ENCODE measurements at places on chromosomes 16 and 17. TPM values are rescaled to one million over a fixed set of nuclear protein-coding genes. Genes with fewer than 3 reads are reported as not detected.

DNA sequence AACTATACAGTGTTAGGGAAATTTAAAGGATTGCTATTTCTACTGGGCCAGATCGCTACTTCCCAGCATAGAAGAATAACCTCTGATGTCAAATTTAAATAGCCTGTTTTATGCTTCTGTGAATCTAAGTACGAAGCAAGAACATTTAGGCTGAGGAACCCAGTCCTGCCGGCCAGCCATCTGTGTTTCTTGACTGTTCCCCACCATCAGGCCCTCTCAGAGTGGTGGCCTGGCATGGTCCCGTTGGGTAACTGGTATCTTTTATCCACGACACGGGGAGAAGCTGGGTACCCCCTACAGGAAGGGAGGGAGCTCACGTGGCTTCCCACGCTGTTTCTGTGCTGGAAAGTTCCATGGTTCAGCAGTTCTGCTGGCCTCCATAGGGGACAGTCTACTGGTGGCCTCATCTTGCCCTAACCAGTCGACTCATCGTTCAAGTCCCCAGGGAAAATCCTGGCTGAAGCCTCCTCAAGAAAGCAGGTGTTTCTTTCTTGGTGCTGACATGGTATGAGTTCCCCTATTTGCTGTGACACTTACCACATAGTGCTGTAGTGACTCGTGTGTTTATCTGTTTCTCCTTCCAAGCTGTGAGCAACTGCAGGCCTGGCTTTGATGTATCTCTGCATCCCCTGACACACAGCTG lies 201.7 kb upstream of the NLRP1 start:
- H3K27ac ChIP-seq, result no peak overlapping the region
- no peak overlapping the region for H3K4me3 ChIP-seq
- no peaks in the 10 kb centered on the region for H3K27me3 ChIP-seq
- no peaks in the 10 kb centered on the region for H3K36me3 ChIP-seq
- DNase-seq, result no peak
- H3K4me1 ChIP-seq, result peaks cover 50% of the 10 kb centered on the region

DNA sequence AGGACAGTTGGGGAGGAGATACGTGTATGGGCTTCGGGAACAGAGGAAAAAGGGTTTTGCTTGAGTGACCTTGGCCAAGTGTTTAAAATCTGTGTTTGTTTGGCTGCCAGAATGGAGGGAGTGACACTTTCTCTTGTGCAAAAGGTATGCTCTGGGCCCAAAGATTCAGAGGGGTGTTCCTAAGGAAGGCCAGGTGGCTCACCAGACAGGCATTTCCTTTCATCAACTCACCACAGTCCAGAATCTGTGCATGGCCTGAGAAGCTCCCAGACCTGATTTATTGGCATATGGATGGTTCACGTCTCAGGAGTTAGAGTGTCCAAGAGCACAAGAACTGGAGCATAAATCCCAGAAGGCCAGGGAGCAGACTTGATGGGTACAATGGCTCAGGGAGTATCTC lies 53.4 kb upstream of the NLK start:
- no peak overlapping the region for H3K4me3 ChIP-seq
- no peaks in the 10 kb centered on the region for H3K27me3 ChIP-seq
- no peak overlapping the region for H3K27ac ChIP-seq

DNA sequence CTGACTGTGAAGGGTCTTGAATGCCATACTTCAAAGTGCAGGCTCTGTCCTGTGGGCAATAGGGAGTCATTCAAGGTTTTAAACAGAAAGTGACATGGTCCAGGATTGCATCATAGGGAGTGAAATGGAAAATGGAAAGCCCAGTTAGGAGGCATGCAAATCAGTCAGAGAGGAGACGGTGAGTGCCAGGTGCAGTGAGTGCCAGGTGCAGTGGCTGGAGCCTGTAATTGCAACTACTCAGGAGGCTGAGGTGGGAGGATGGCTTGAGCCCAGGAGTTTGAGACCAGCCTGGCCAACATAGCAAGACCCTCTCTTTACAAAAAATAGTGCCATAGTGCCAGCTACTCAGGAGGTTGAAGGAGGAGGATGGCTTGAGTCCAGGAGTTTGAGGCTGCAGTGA lies 35.2 kb upstream of the SIAH1 start:
- H3K4me1 ChIP-seq, result no peaks in the 10 kb centered on the region
- no peak for DNase-seq
- no peak overlapping the region for H3K27ac ChIP-seq
- H3K27me3 ChIP-seq, result no peaks in the 10 kb centered on the region
- no peak overlapping the region for H3K4me3 ChIP-seq

DNA sequence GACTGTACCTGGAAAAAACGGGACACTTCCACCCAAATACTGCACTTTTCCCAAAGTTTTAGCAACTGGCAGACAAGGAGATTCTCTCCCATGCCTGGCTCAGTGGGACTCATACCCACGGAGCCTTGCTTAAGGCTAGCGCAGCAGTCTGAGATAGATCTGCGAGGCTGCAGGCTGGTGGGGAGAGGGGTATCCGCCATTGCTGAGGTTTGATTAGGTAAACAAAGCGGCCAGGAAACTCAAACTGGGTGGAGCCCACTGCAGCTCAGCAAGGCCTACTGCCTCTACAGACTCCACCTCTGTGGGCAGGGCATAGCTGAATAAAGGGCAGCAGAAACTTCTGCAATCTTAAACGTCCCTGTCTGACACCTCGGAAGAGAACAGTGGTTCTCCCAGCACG lies 44.8 kb downstream of the UTP18 start:
- no peaks in the 10 kb centered on the region for H3K4me1 ChIP-seq
- no peak overlapping the region for H3K4me3 ChIP-seq
- no peak overlapping the region for H3K27ac ChIP-seq
- no peaks in the 10 kb centered on the region for H3K27me3 ChIP-seq
- peak; percentile 12 for DNase-seq

HCRT gene
- not detected for total RNA-seq

DNA sequence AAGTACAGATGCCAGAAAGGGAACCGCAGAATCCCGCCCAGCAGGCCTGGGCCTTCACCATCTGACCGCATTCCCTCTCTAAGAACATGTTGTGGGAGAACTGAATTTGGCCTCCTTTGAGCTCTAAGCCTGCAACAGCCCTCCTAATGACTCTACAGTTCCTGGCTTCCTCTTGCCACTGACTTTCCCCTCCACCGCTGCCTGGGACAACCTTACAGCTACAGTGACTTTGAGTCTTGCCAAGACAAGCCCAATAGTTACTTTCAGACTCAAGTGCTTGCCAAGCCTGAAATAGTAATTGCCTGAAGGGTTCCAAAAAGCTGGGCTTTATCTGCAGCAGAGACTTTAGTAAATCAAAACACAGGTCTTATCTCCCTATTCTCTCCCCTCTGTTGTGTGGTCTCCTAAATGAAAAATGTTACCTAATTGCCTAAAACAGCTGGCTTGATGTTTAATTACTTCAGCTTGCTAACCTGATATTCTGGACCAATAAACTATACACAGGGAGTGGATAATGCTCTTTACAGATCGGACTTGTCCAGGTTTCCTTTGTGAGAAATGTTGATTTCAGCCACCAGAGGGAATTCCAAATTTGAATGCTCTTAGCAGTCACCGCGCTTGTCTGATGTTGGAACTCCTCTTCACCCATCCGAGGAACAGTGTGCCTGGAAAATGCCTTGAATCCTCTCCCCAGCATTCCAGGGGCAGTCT lies 85.1 kb upstream of the TBX2 start:
- H3K4me3 ChIP-seq, result no peak overlapping the region
- H3K27me3 ChIP-seq, result no peaks in the 10 kb centered on the region
- peaks cover 55% of the 10 kb centered on the region for H3K4me1 ChIP-seq
- no peak for DNase-seq
- no peaks in the 10 kb centered on the region for H3K36me3 ChIP-seq

- H3K27ac ChIP-seq, result no peak overlapping the region
- H3K36me3 ChIP-seq, result peaks cover 17% of the 10 kb centered on the region
- no peaks in the 10 kb centered on the region for H3K27me3 ChIP-seq
- DNase-seq, result no peak
- H3K4me1 ChIP-seq, result no peaks in the 10 kb centered on the region
These were observed 79.5 kb downstream of the CA4 start for GRCh38 chr17:60229188-60229802.

ZG16 gene
- 0.07 TPM for total RNA-seq

DNA sequence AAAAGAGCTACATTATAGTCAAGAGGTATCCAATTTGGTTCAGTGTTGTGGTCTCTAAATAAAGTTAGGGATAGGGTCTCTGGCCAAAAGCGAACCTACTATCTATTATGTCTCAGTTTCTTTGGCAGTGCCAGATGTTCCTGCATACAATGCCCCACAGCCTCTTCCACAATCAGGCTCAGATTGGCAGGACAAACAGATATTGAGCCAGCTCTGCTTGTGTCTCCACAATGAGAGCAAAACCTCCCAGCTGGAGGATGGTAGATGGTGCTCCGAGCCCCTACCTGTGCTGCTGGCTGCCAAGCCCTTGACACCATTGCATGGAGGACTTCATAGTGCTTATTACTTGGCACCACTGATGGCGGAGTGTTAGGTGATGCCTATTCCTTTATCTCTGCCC lies 19.7 kb downstream of the PHAF1 start:
- no peaks in the 10 kb centered on the region for H3K4me1 ChIP-seq
- H3K27me3 ChIP-seq, result no peaks in the 10 kb centered on the region
- H3K27ac ChIP-seq, result no peak overlapping the region
- no peak overlapping the region for H3K4me3 ChIP-seq

GRCh38 chr16:30533748-30534367 lies 800 bp downstream of the ZNF747 start:
- peaks cover 62% of the 10 kb centered on the region for H3K4me1 ChIP-seq
- peak overlapping the region; percentile 85 for H3K27ac ChIP-seq
- no peaks in the 10 kb centered on the region for H3K36me3 ChIP-seq
- peak overlapping the region; percentile 75 for H3K4me3 ChIP-seq

GRCh38 chr17:21036361-21036881 lies 6.4 kb downstream of the USP22 start:
- H3K4me1 ChIP-seq, result peaks cover 72% of the 10 kb centered on the region
- no peak for DNase-seq
- H3K27me3 ChIP-seq, result no peaks in the 10 kb centered on the region

DNA sequence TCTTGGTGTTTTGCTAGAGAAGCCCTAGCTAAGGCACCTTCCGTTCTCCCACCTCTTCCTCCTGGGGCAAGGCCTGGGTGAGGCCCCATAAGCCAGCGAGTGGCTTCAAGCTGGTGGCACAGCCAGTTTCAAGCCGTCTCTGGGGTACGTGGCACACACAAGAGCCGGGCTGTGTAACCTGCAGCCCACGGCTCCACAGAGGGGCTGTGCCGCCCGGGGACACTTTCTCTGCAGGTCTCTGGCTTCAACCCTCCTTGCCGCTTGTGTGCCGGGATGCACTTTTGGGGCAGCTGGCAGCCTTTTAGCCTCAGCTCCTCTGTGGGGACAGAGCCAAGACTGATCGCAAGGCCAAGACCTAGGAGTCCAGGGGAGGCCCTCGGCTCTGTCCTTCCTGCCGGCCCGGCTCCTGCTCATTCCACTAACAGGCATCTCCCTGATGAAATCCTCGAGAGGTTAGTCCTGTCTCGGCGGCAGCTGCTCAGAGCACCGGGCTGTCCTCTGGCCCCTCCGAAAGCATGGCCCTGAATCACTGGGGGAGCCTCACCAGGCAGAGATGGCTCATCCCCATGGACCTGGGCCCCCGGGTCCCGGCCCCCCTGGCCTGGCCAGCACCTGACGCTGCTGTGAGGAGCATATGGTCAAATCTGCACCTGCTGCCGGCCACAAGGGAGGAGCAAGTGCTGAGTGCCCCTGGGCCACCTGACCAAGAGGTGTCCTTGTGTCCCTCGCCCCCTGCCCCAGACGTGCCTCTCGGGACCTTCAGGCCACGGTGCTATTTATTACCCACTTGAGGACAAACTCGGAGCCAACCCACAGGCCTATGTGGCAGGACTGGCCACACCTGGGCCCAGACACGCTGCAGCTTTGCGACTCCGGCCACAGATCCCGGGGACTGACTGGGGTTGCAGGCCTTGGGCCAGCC lies 98.5 kb downstream of the METRNL start:
- H3K27me3 ChIP-seq, result peaks cover 65% of the 10 kb centered on the region
- no peak overlapping the region for H3K27ac ChIP-seq
- H3K36me3 ChIP-seq, result no peaks in the 10 kb centered on the region
- no peak overlapping the region for H3K4me3 ChIP-seq

- DNase-seq, result no peak
- H3K27ac ChIP-seq, result no peak overlapping the region
- H3K27me3 ChIP-seq, result no peaks in the 10 kb centered on the region
- no peak overlapping the region for H3K4me3 ChIP-seq
These were observed 103.3 kb downstream of the CA4 start for GRCh38 chr17:60253048-60253447.

DNA sequence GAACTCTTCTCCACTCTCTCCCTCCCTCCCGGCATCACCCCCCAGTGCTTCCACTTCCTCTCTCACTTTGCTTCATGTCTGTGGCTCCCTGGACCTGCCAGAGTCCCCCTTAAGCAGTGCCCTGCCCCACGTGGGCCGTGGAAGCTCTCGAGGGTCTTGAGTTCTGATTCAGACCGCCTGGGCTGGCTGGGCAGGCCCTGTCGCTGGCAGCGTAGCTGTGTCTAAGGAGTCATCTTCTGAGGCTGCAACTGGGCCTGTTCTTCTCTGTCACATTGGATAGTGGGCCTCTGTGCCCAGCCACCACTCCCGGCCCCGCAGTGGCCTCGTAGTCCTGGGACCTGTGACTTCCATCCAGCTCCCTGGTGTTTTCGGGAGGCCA lies 30.7 kb downstream of the MNT start:
- no peak overlapping the region for H3K4me3 ChIP-seq
- H3K27ac ChIP-seq, result no peak overlapping the region
- no peaks in the 10 kb centered on the region for H3K4me1 ChIP-seq
- peaks cover 9% of the 10 kb centered on the region for H3K36me3 ChIP-seq

DNA sequence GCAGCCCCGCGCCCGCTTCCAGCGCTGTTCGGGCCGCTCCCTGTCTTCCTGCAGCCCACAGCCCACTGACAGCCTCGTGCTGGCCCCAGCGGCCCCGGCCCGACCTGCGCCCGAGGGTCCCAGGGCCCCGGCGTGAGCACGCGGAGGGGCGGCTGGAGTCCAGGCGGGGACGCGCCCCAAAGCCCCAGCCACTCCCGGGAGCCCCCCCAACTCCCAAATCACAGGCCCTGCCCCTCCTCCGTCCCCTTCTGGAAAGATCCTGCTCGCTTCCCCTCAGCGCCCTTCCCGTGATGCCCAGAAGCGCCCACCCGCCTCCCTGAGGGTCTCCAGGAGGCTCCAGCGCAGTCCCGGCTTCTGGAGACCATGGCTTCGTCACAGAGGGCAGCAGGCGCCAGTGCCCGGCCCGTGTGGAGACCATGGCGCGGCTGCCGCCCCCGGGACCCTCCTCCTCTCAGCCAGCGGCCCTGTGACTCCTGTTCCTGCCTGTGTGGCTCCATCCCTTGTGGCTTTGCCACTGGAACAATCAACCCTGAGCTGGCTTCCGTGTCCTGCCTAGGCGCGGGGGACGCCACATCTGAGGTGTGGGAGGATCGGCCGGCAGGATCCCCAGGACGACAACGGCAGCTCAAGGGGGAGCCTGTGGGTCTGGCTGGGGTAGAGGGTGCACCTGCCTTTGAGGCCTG lies 3.9 kb downstream of the UTS2R start:
- peaks cover 21% of the 10 kb centered on the region for H3K27me3 ChIP-seq
- H3K4me3 ChIP-seq, result 0 out of 2 replicates have a peak overlapping the region, but pooled peaks have one; percentile 57

- peaks cover 53% of the 10 kb centered on the region for H3K4me1 ChIP-seq
- DNase-seq, result no peak
- H3K27ac ChIP-seq, result no peak overlapping the region
- H3K4me3 ChIP-seq, result no peak overlapping the region
These were observed 15.8 kb downstream of the RAI1 start for GRCh38 chr17:17696882-17697633.

KRTAP17-1 gene
- not detected for total RNA-seq
